Bronchial epithelial cell (primary cell): ENCODE measurements at places on chromosomes 1 and 21.

DNA sequence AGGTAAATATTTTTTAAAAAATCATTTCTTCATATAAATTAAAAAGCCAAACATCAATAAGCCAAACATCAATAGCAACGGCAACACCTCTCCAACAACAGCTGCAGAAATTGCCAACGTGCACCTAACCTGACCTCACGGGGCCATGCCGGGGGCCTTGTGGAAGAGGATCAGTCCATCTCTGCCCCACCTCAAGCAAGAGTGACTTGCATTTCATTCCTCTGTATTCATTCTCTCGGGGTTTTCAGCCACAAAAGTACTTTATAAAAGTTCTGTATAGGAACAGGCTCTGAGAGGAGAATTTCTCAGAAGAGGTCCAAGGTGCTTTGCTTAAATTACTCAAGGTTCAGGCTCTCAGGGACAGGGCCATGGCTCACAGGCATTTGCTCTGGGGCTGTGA lies 100.9 kb downstream of the RUNX1 start:
- DNase-seq = no peak

GRCh38 chr1:232902774-232903350 lies 47.5 kb upstream of the NTPCR start:
- DNase-seq = no peak

DNA sequence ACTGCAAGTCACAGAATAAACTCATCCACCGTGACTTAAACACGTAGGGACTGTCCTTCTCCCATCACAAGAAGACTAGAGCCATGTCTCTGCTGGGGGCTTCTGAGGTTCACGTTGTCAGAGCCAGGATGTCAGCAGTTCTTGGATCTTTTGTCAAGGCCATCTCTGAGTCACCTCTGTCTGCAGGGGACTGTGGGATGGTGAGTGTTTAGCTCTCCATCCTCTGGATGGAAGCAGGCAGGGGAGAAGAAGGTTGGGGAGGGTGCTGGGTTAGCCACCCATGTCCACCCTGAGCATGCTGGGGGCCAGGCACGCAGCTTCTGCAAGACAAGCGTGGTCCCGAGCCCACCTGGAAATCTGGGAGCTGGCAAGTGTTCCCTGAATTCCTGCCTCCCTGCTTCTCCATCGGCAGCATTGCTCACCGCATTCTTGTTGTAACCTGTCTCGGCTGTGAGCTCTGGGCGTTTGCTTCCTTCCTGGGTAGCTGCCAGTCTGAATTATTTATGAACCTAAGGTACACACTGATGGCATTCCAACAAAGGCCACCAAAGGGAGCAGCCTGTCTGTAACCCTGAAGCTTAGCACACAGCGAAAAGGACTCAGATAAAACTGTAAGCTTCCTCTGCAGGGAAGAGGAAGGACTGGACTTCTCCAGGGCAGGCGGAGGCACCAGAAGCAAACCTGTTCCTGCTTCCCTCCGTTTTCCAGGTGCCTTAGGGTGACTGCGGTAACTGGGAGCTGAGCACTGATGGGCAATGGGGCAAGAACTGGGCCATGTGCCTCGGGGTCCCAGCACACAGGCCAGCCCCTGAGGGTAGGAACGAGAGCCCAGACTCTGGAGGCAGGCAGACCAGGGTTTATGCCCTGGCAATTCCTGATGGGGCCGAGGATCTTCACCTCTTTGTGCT lies 88.6 kb downstream of the RIPK4 start:
- DNase-seq = peak; percentile 96

- no peak for DNase-seq
Measured at GRCh38 chr1:119133987-119134386, 6.5 kb downstream of the WARS2 start.

DNA sequence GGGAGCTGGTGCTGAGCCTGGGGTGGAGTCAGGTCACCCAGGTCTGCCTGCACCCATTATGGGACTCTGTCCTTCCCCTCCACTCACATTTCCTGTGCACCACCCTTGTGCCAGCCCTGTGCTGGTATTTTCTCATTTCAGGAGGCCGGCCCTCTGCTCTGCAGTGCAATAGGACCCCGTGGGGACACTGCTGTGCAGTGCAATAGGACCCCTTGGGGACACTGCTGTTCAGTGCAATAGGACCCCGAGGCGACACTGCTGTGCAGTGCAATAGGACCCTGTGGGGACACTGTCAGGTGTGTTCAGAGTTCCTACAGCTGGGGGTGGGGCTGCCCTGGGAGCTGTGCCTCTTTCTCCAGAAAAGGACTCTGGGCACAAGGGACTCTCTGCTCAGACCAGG lies 36.2 kb upstream of the DMBX1 start:
- no peak for DNase-seq

- peak; percentile 13 for DNase-seq
Measured at GRCh38 chr1:30706528-30706927, 16.9 kb downstream of the MATN1 start.

DNA sequence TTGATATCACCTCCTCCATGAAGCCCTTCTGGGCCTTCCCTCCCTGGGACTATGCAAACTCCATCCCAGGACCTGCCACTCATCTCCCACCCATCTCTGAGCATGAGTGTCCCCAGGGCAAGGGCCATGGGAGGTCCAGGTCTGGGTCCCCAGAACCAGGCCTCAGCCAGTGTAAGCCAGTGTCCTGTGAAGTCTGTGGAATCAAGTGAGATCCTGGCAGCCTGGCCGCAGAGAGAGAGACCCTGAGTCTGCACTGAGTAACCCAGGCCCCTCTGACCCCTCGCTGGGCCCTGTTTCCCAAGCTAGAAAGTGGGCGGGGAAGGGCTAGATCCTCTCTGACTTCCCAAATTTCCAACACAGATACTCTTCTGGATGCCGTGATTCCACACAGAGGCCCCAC lies 132.7 kb downstream of the DMRTB1 start:
- DNase-seq = no peak

- DNase-seq = no peak
Measured at GRCh38 chr1:3316340-3316943, 138.0 kb upstream of the ARHGEF16 start.

- DNase-seq = no peak
Measured at GRCh38 chr1:170735366-170736263, 71.7 kb downstream of the PRRX1 start.
